ENCODE measurements at places on chromosomes 7 and 10.

DNA sequence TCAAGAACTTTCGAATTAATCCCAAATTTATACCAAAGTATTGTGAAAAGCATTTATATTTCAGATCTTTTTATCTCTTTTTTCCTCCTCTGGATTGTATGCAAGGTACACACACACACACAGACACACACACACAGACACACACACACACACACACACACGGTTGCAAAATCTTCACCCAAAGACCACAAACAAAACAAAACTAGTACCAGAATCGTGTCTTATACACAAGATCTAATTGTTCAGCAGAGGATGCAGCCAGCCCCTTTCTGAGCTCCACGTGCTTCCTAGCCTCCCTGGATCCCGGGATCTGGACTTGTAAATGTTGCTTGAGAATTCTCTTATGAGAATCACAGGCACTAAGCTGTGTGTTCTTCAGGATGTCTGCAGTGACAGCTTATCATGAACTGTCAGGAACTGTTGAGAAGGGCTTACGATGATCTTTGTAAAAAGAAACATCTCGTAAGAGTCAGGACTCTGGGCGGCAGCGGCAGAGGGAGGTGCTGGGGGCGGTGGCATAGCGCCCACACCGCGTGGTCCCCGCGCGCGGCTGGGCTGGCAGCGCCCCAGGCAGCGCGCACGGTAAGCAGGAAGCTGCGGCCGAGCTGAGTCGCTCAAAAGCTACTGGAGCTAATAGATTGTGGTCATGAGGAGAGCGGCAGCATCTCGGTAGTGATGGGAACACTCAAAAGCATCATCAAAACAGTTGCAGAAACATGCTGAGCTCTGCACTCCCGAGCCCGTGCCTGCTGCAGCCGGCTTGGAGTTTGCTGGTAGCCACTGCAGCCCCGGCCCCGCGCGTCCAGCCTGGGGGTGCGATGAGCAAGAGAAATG, 277.6 kb downstream of the GATA3 start:
- peak; percentile 28 for ATAC-seq

- no peak for ATAC-seq
These were observed 5.6 kb downstream of the IL6 start for GRCh38 chr7:22732556-22733126.

- no peak for ATAC-seq
These were observed 38.1 kb upstream of the R3HCC1L start for GRCh38 chr10:98096316-98096715.

DNA sequence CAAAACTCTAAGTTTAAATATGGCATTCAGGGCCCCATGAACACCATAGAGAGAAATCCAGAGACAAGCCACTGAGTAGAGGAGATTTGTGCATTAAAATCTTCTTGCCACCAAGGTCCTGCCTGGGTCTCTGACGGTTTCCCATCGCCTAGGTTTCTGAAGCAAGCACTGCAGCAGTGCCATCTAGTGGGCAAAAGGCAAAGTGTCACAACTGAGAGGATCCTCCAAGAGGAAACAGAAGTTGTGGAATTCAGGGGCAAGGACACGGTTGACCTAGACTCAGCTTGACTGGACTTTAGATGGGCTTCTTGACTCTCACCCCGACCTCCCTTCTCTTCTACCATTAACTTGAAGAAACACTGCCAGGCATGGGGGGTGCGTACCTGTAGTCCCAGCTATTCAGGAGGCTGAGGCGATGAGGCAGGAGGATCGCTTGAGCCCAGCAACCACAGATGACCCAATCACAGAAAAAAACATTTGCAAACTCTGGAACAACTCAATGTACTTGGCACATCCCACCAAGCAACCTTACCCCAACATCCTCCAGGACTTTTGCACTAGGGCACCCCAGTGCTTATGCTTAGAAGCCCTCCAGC, 604.1 kb downstream of the GALNT17 start:
- no peak for ATAC-seq

DNA sequence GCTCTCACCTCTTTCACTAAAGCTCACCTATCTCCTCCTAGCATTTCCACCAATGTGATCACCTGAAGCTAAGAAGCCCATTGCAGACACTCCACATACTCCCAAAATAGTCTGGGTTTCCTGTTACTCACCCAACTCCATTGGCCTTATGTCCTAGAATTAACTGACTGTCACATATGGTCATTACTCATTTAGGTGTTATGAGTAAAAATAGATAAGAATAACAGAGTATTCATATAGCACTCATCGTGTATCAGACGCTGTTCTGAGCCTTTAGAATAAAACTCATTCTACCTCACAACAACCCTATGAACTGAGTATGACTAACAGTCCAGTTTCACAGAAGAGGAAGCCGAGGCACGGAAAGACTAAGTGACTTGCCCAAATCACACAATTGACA, 174.2 kb upstream of the NPVF start:
- no peak for ATAC-seq

DNA sequence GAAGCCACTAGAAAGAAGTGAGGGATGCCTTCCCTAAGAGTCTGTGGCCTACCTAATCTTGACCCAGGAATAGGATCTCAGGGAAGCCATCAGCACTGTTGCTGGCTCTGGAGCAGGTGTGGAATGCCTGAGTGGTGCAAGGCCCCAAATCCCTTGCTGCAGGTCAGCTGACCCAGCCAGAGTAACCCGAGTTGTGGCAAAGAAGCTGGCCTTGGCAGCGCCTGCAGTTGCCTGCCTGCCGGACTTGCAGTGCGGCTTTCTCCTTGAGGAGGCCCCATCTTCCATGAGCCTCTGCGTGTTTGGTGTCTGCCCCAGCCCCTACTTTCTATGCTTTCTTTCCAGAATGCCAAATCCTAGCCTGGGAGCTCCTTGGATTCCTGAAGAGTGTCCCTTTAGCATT, 5.8 kb downstream of the KIAA1217 start:
- peak; percentile 14 for ATAC-seq

DNA sequence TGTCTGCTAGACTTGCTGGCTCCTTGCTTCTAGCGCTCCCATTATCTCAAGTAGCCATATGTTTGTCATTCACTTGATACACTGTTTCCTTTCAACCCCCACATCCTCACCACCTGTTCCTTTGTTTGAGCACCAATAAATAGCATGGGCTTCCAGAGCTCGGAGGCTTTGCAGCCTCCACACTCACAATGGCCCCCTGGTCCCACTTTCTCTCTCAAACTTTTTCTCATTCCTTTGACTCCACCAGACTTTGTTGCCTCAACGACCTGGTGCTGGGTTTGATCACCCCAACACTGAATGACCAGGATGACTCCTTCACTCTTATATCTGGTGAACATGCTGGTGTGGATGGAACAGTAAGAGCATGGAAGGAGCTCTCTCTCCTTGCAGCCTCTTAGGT, 114.5 kb upstream of the TRIM24 start:
- no peak for ATAC-seq

- no peak for ATAC-seq
These were observed 116.6 kb upstream of the MACROH2A2 start for GRCh38 chr10:69936091-69936490.

DNA sequence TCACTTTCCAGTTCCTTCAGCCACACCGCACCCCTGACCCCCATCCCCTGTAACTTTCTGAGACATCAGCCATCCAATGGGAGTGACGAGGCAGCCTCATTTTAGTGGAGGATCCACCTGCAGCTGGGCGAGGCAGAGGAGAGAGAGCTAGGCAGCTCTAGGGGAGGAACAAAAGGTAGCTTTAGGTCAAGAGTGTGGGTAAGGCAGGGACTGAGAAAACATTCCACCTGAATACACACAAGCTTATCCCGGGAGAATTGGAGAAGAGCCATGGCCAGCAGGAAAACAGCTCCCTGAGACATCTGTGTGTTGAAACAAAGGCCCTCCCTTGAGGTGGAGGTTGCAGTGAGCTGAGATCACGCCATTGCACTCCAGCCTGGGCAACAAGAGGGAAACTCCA, 6.7 kb upstream of the KLRG2 start:
- no peak for ATAC-seq

- ATAC-seq, result no peak
These were observed 36.0 kb upstream of the NRG3 start for GRCh38 chr10:81838950-81839349.

- no peak for ATAC-seq
These were observed 145.3 kb downstream of the DIP2C start for GRCh38 chr10:543862-544822.

GRCh38 chr10:73765066-73765465, 16.8 kb upstream of the CHCHD1 start:
- no peak for ATAC-seq

DNA sequence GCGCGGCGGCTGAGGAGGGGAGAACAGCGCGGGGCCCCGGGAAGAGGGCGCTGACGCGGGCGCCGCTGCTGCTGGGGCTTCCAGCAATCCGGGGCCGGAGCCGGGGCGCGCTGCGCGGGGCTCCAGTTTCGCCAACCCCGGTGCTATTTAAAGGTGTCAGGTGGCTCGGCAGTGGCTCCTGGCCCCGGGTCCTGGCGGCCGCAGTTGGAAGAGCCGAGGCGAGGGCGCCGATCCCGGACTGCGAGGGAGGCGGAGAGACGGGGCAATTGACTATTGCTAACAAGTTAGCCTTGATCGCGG, 347 bp downstream of the LBX1 start:
- no peak for ATAC-seq

DNA sequence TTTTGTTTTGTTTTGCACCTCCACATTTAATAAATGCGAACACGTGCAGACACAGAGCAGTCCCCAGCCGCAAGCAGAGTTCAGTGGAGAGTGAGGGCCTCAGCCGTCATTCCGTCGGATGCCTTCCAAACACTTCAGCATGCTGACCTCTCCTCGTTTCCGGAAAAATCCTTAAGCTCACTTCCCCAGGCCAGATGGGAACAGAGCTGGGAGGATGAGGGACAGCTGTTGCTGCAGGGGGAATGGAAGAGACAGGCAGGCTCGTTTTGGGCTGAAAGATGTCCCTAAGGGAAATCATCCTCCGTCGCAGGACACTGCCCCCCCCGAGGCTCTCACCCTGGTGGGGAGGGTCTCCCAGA, 17.2 kb upstream of the FGFR2 start:
- no peak for ATAC-seq

DNA sequence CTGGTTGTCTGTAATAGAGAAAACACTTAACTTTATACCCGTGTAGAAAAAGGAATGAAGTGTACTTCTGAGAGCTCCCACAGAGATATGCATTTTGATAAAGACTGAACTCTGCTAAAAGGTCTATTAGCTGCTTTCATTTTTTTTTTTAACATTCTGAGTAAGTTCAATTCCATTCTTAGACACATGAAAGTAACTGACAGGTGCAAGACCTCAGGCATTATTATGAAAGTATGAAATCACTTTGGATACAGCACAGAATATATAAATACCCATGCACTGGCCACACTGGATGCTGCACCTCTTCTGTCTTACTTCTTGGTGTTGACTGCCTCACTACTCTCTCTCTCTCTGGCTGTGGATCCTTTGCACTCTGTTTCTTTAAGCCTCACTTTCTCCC, 46.2 kb downstream of the VWDE start:
- ATAC-seq, result no peak

GRCh38 chr10:111206521-111206920, 129.7 kb downstream of the ADRA2A start:
- no peak for ATAC-seq

DNA sequence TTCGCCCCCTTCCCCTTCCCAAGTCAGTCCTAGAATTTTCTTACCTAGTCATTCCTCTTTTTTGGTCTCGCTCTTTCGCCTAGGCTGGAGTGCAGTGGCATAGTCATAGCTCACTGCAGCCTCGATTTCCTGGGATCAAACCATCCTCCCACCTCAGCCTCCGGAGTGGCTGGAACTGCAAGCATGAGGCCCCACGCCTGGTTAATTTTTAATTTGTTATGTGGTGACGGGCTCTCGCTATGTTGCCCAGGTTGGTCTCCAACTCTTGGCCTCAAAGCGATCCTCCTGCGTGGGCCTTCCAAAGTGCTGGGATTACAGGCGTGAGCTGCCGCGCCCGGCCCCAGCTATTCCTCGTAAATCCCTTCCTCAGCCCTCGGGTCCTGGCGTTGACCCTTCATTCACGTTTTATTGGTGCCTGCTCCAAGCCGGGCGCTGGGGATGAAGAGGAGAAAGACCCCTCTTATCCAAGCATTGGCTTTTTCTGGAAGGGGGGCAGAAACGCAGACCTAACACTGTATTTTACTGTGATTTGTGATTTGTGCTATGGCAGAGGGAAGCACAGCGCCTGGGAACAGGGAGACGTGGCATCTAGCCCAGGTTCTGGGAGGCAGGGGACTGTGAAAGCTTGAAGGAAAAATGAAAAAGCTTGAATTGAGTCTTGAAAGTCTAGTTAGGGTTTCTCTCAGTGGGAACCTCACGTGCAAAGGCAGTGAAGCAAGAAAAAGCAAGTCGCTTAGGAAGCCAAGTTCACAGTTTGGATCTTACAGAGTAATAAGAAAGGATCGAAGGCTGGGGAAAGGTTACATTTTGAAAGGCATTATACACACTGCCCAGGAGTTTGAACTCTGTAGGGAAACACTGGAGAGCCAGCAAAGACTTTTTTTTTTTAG, 516 bp downstream of the ZNHIT1 start:
- no peak for ATAC-seq

GRCh38 chr7:67311901-67312300, 315.3 kb downstream of the TYW1 start:
- ATAC-seq, result no peak

- ATAC-seq, result no peak
These were observed 220.9 kb upstream of the CDC14C start for GRCh38 chr7:48703466-48703865.

GRCh38 chr10:95284807-95285206, 6.0 kb downstream of the PDLIM1 start:
- ATAC-seq, result no peak

GRCh38 chr10:6507311-6507710, 72.8 kb downstream of the PRKCQ start:
- no peak for ATAC-seq

DNA sequence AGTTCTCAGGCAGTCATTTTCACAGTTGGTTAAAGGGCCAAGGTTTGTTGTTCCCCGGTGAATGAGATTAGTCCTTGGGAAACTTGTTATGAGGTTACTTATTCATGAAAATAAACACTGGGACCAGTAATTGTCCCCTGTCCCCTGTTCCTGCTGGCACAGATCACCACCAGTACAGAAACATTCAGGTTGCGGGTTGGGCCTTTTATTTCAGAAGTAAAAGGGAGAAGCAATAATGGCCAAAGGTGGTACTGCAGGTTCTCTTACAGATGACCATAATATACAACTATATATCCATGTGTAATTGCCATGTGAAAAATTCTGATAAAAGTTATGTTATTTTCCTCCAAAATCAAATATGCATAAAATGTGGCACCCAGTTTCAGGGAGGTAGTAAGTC, 442.0 kb downstream of the SORCS1 start:
- no peak for ATAC-seq

GRCh38 chr7:98569691-98570337, 47.3 kb upstream of the NPTX2 start:
- ATAC-seq, result peak; percentile 62

GRCh38 chr7:36810032-36810431, 85.7 kb upstream of the AOAH start:
- no peak for ATAC-seq
